ENCODE measurements at places on chromosomes 16 and 17.

DNA sequence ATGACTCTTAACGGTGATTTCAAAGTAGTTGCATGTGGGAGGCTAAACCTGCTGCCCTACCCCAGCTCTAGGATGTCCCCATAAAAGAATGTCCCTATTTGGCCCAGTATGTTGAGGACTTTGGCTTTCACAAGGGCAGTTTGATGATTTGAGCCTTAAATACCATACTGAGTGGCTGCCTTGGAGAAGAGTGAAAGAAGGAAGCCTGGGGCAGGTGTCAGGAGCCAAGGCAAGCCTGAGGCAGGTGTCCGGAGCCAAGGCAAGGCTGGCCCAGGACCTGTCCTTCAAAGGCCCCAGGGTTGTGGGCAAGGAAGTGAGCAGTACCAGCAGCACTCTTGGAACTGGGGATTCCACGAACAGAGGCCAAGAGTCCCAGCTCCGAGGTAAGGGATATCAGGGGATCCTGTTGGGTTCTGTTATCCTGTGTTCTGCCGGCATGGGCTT lies 18.6 kb downstream of the ST6GALNAC2 start:
- DNase-seq = no peak

DNA sequence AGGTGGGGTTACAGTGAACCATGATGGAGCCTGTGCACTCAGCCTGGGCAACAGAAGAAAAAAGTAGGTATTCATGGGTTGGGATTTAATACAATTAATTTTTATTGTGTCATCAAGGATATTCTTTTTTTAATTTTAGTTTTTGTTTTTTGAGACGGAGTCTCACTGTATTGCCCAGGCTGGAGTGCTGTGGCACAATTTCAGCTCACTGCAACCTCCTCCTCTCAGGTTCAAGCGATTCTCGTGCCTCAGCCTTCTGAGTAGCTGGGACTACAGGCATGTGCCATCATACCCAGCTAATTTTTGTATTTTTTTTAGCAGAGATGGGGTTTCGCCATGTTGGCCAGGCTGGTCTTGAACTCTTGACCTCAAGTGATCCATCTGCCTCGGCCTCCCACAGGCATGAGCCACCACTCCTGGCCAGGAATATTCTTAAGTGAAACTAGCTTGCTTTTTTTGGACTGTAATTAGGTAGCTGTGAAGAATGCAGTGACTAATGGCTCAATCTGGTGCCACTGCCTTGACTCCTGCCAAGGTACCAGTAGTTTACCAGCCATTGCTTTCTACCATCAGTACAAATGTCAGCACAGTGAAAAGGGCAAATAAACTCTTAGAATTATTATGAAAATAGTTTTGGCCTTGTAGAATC lies 4.8 kb downstream of the PPM1D start:
- no peak for DNase-seq

DNA sequence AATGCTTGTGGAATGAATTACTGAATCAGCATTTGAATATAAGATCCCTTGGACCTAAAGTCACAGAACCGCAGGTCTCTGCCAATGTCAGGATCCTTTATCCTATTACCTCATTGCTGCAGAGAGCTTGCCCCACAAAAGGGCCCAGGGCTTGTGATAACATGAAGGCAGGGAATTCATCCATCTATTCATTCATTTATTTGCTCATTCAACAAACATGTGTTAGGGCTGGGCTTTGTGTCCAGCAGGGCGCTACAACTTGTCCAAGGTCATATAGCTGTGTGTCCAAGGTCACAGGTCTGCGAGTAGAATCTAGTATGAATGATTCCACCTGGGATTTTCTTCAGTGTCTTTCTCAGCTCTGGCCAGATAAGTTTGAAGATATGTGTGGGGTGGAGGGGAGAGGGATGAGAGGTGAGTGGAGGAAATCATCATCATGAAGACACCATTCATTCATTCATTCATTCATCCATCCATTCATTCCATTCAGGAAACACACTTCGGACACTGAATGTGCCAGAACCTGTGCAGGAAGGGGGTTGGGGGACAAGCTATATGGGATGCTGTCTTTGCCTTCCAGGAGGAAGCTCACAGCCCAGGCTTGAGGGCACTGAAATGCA lies 1.3 kb upstream of the UNC45B start:
- no peak for DNase-seq

DNA sequence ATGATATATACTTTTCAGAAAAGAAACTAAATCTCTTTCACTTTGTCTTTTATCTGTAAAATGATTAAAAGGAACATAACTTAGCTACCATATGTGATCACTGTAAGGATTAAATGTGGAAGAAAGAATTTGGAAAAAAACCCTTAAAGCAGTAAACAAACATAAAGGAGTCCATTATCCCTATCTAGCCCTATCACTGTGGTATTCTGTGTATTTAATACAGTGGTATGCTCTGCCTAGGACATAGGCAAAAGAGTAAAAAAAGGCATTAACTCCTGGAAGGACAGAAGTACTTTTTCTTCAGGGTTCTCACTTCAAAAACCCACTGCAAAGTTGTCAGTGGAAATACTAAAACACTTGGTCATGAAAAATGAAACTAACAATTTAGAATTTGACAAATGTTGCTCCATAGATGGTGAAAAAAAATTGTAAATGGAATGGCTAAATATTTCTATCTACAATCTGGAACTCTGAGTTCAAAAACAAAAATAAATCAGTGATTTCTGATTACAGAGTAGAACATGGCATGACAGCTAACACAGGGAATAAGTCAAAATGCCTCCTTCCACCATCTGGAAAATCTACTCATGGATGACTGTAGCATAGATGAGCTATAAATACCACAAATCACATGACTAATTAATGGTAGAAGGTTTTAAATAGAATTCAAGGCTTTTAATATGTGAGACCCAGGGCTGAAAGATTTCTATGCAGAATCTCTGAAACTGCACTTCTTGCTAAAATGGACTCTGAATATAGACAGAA lies 140.1 kb downstream of the ITFG1 start:
- no peak for DNase-seq

GRCh38 chr16:9941245-9941644 lies 241.0 kb downstream of the GRIN2A start:
- no peak for DNase-seq

DNA sequence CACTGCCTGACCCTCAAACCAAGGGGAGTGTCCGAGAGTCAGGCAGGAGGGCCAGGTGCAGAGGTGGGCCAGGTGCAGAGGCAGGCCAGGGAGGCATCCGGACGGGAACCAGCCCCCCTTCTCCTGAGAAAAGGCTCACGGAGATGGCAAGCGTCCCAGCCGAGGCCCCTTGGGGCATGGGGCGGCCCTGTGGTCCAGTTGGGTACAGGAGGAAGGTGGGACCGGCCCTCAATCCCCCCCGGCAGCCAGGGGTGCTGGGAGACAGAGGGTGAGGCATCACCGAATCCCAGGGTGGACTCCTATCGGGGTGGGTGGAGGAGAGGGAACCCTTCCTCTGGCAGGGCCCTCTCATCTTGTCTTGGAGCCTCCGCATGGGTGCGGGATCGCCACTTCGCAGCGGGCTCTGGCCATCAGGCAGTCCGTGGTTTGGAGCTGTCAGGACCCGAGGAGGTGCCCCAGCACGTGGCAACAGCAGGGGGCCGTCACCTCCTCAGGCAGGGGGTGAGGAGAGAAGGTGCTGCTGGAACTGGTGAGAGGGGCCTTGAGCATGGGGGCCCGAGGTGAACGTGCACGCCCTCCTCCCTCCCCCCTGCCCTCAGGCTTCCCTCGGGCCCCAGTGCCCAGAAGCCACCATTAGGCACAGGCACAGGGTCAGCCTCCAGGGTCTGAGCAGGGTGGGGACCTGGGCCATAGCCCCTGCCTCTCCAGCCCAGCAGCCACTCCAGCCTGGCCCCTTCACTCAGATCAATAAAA lies 38.7 kb upstream of the SLC38A10 start:
- DNase-seq = no peak

DNA sequence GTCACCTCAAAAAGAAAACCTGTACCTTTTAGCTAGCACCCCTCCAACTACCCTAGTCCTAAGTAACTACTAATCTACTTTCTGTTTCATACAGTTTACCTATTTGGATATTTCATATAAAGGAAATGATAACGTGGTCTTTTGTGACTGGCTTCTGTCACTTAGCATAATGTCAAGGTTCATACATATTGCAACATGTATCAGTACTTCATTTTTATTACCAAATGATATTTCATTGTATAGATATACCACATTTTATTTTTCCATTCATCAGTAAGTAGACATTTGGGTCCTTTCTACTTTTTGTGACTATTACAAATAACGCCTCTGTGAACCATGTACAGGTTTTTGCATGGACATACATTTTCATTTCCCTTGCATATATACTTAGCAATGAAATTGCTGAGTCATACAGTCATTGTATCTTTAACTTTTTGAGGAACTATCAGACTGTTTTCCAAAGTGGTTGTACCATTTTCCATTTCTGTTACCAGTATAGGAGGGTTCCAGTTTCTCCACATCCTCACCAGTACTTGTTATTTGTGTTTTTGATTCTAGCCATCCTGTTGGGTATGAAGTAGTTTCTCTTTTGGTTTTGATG lies 23.7 kb downstream of the MOSMO start:
- no peak for DNase-seq

DNA sequence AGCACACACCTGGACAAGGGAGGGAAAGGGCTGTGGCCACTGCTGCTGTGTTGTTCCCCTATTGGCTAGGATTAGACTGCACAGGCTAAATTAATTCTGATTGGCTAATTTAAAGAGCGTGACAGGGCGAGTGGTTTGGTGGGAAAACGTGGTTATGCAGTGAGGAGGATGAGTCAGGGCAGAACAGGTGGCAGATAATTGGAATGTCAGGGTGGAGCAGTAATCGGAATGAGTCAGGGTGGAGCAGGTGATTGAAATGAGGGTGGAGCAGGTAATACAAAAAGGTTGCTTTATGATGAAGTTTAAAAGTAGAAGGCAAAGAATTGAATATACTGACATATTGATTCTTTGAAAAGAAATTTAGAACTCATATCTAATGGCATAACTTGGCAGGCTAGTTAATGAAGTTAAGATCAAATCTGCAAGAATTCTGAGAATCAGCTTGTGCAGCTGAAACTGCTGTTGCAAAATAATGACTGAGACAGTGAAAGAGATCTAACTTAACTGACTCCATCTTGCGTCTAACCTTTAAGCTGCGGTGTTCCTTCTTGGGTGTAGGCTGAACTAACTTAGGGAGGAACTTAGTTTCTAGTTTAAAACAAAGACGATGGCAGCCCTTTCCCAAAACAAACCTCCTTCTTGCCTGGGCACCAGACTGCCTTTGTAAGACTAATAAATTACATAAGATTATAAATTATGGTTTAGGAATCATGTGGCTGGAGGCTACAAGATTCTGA lies 174.3 kb downstream of the UTP18 start:
- no peak for DNase-seq
